CD4-positive, alpha-beta memory T cell (primary cell): ENCODE measurements at places on chromosomes 12 and 14. TPM values are rescaled to one million over a fixed set of nuclear protein-coding genes. Genes with fewer than 3 reads are reported as not detected.

The TAS2R50 gene
- total RNA-seq: 1.0 TPM

DNA sequence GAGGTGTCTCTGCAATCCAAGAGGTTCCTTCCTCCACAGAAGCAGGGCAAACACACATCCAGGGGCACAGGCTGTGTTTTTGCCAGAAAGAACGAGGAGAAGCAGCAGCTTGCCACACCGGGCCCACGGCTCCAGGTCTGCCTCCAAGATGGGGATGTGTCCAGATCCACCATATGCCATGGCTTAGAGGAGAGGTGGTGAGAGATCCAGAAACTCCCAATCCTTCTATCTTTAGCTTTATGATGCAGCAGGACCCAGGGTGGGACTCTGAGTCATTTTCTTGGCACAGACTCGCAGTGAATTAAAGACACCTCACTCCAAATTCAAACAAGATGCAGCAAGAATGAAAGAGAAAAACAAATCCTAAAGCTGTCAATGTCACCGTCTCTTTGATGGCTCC lies 481.4 kb upstream of the TMEM132C start:
- no peak overlapping the region for H3K27ac ChIP-seq
- H3K27me3 ChIP-seq: no peaks in the 10 kb centered on the region
- H3K4me1 ChIP-seq: no peaks in the 10 kb centered on the region
- H3K4me3 ChIP-seq: no peak overlapping the region

The PHLDA1 gene
- 8.2 TPM for total RNA-seq

DNA sequence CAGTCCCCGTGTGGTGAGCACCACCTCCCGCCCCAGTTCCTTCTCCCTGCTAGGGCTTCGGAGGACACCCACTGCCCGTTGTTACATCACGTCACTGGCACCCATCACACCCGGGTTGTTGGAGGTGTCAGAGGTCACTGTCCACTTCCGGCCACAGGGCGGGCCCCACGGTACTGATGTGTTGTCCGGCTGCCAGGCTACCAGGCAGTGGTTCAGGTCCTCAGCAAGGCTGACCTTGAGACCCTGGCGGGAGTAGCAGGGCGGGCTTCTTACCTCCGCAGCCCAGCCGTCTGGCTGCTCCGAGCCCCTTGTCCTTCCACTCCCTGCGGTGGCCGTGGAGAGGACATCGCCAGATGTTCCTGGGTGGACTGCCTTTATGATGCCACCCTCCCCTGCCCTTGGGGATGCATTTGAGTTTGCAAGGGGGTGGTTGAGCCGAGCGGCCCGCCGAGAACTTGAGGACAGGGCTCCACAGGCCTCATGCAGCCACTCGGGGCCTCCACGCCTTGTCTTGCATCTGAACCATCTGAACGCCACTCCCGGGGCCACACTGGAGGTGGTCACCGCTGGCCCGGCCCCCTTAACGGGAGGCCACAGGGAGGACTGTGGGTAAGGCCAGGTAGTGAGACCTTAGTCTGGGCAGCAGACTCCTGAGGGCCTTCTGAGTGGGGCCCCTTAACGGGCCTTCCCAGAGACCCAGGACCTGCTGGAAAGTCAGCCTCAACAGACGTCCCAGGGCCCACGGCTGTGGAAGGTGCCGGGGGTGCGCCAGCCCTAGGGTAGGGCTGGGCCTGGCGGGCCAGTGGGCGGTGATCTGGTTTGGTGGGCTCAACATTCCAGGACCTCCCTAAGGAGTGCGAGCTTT lies 27.1 kb upstream of the PLD4 start:
- H3K36me3 ChIP-seq: no peaks in the 10 kb centered on the region
- peak; percentile 36 for DNase-seq
- H3K27me3 ChIP-seq: no peaks in the 10 kb centered on the region
- no peaks in the 10 kb centered on the region for H3K4me1 ChIP-seq

The KRT74 gene
- not detected for total RNA-seq

DNA sequence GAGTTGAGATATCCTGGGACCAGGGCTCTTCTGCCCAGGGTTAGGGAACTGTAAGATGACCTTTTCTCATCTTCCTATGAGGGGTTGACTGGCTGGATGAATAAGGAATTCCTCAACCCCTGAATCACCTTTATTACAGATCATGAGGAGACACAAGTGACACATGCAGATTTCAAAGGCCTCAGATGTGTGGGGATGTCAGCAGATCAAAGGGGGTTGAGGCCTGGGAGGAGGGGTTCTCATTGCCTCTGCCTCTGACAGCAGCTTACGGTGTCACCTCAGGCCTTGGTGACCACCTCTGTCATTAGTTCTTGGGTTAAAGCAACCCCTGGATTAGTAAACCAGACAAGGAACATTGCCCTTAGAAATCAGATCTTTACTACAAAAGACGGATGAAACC lies 2.1 kb upstream of the KRT72 start:
- H3K27me3 ChIP-seq: no peaks in the 10 kb centered on the region
- peak; percentile 35 for DNase-seq
- no peak overlapping the region for H3K27ac ChIP-seq
- no peaks in the 10 kb centered on the region for H3K36me3 ChIP-seq

DNA sequence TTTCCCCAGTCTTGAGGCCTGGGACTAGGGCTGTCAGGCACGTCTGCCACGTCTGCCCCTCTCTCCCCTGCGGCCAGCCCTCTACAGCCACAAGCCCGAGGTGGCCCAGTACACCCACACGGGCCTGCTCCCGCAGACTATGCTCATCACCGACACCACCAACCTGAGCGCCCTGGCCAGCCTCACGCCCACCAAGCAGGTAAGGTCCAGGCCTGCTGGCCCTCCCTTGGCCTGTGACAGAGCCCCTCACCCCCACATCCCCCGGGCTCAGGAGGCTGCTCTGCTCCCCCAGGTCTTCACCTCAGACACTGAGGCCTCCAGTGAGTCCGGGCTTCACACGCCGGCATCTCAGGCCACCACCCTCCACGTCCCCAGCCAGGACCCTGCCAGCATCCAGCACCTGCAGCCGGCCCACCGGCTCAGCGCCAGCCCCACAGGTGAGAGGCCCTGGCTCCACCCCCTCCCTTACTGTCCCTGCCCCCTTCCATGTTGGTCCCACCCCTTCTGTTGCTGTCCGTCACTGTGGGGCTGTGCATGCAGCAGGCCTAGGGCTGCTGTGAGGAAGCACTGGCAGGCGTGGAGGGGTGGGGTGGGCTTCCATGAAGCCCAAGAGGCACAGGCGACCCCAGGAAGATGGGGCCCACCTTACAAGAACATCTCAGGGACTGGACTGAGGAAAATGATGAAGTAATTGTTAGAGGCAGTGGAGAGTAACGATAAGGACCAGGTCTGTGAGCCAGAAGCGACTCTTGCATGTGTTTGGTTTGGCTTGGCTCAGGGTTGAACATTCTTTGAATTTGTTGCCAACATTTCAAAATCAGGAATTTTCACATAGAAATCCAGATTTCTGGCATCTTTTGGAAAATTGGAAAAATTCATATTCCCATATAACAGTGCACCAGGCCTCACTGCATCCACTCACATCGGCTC lies 16.8 kb downstream of the C12orf43 start:
- H3K27ac ChIP-seq: no peak overlapping the region
- no peaks in the 10 kb centered on the region for H3K4me1 ChIP-seq
- H3K4me3 ChIP-seq: no peak overlapping the region
- peaks cover 13% of the 10 kb centered on the region for H3K36me3 ChIP-seq

- H3K36me3 ChIP-seq: peaks cover 15% of the 10 kb centered on the region
- no peak overlapping the region for H3K27ac ChIP-seq
- no peaks in the 10 kb centered on the region for H3K27me3 ChIP-seq
- no peak overlapping the region for H3K4me3 ChIP-seq
- DNase-seq: no peak
These were observed 421 bp downstream of the SUOX start for GRCh38 chr12:55997535-55997859.

The ALDH1L2 gene
- total RNA-seq: 0.15 TPM

DNA sequence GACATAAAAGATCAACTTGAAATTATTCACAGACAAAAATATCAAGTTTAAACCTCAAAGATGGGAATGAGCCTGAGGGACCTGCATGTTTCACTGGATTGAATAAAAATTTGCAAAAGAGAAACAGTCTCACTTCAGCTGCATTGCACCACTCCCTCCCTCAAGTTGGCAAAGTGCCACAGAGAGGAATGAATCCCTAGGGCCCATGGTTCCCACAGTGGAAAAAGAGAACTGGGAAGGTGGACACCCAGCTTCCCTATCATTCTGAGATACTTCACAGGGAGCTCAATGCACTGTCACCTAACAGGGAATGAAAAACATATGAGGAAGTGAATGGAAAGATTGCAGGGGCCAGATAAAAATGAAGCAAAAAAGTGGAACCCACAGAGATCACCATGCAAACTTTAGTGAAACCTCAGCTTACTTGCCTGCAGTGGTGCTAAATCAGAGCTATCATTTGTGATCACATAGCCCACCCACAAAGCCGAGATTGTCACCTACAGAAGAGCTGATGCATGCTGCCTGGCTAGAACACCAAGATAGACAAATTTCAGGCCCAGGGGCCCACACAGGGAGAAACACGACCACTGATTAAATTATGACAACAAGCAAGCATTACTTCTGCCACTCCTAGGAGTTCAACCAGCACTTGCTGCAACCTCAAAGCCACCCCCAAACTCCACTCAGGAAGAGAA lies 911.3 kb downstream of the LRFN5 start:
- no peak overlapping the region for H3K4me3 ChIP-seq
- H3K36me3 ChIP-seq: no peaks in the 10 kb centered on the region
- DNase-seq: no peak
- H3K4me1 ChIP-seq: no peaks in the 10 kb centered on the region

GRCh38 chr12:53485955-53486735 lies 13.1 kb downstream of the MAP3K12 start:
- H3K27me3 ChIP-seq: no peaks in the 10 kb centered on the region
- H3K4me1 ChIP-seq: no peaks in the 10 kb centered on the region
- DNase-seq: no peak
- H3K27ac ChIP-seq: no peak overlapping the region

- H3K4me1 ChIP-seq: peaks cover 16% of the 10 kb centered on the region
- DNase-seq: no peak
- H3K27me3 ChIP-seq: no peaks in the 10 kb centered on the region
- no peaks in the 10 kb centered on the region for H3K36me3 ChIP-seq
- H3K27ac ChIP-seq: no peak overlapping the region
These were observed 6.3 kb upstream of the MLXIP start for GRCh38 chr12:122072031-122072970.

DNA sequence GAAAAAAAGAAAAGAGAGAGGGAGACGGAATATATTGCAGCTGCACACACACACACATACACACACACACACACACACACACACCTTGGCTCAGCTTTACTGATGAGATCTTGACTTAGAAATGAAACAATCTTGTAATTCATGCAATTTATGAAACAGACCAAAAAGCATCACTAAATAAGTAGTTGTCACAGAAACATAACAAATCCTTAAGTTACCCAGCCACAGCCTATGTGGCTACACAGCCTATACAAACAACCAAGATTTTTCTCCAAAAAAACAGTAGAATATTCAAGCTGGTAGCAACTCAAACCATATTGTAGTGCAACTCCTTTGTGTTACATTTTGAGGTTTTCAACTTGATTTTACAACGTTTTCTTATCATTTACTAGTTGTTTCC lies 37.9 kb upstream of the GNG2 start:
- H3K27me3 ChIP-seq: no peaks in the 10 kb centered on the region
- no peaks in the 10 kb centered on the region for H3K36me3 ChIP-seq

- H3K36me3 ChIP-seq: no peaks in the 10 kb centered on the region
- H3K4me3 ChIP-seq: no peak overlapping the region
- H3K27ac ChIP-seq: no peak overlapping the region
These were observed 365.1 kb downstream of the ATP23 start for GRCh38 chr12:58306266-58307000.

- H3K4me1 ChIP-seq: no peaks in the 10 kb centered on the region
- H3K36me3 ChIP-seq: no peaks in the 10 kb centered on the region
- no peak overlapping the region for H3K4me3 ChIP-seq
- H3K27me3 ChIP-seq: no peaks in the 10 kb centered on the region
These were observed 53.1 kb downstream of the EIF2S3B start for GRCh38 chr12:10558789-10559188.

- H3K4me3 ChIP-seq: no peak overlapping the region
- no peaks in the 10 kb centered on the region for H3K4me1 ChIP-seq
- H3K27me3 ChIP-seq: no peaks in the 10 kb centered on the region
- no peaks in the 10 kb centered on the region for H3K36me3 ChIP-seq
These were observed 121.6 kb downstream of the VEZT start for GRCh38 chr12:95339086-95339788.
